DMS153 (cell line): ENCODE measurements at places on chromosomes 6 and 20.

DNA sequence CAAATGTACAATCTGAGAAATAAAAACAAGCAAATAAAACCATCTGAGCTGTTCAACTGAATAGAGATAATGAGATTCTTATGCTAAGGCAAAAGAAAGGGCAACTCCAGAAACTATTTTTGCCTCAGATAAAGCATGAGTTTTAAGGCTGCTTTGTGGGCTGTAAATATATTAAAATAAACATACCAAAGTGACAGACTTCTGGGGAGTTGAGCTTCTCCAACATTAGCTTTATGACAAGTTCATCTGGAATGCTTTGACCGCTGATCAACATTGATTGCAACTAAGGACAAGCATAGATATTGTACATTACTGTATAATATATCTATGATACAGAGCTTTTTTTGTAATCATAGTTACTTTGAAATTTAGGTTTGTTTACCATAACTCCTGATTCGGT lies 19.3 kb downstream of the AK9 start:
- DNase-seq, result no peak

GRCh38 chr20:308427-309038 lies 11.2 kb downstream of the ZCCHC3 start:
- DNase-seq, result no peak

DNA sequence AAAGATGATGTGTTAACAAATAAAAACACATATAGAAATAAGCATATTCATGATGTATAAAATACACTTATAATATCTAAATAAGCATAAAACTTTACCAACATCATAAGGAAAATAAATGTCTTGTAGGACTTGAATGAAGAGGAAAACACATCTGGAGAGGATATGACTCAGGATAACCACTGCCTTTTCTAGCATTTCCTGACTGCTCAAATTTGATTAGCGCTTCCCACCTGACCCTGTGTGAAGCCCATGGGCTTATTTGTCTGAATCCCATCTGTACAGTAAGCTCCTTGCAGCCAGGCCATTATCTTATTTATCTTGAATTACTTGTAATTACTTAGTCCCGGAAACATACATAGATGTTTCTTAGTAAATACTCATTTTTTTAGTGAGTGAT lies 608.6 kb downstream of the COL12A1 start:
- DNase-seq, result no peak

GRCh38 chr20:55153001-55153645 lies 677.7 kb downstream of the DOK5 start:
- no peak for DNase-seq

DNA sequence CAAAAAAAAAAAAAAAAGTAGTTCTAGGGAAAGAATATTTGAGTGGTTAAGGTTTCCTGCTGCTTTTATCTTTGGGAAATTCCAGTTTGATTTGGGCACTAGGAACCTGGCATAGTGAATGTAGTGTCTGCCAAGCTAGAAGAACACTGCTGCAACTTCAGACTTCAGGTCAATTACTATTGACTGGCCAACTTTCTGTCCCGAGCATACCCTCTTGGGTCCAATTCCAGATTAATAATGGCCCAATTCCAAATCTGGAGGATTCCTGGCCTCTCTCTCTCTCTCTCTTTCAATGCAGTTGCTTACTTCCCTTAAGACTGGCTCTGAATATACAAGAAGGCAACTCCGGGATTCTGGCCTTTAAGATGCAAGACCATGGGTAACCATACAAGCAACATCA lies 74.9 kb downstream of the ANKEF1 start:
- DNase-seq, result no peak

GRCh38 chr20:44089987-44090674 lies 96.9 kb downstream of the JPH2 start:
- DNase-seq, result no peak

GRCh38 chr20:63765902-63766301 lies 26.3 kb downstream of the SLC2A4RG start:
- no peak for DNase-seq

DNA sequence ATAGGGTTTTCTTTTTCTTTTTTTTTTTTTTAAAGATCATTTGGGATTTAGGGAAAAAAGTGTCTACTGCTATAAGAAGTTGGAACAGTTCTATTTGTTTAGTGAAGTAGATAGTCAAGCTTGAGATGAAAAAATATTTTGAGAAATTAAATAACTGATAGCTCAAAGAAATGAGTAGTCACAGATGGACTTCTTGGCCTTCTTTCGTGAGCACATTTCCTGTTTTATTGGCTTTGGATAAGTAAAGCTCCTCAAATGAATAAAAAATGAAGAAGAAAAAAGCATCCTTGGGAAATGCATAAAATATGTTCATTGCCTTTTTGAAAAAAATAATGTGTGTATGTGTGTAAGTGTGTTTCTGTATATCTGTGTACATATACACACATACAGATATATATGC lies 515.9 kb downstream of the GRIK2 start:
- DNase-seq, result no peak

DNA sequence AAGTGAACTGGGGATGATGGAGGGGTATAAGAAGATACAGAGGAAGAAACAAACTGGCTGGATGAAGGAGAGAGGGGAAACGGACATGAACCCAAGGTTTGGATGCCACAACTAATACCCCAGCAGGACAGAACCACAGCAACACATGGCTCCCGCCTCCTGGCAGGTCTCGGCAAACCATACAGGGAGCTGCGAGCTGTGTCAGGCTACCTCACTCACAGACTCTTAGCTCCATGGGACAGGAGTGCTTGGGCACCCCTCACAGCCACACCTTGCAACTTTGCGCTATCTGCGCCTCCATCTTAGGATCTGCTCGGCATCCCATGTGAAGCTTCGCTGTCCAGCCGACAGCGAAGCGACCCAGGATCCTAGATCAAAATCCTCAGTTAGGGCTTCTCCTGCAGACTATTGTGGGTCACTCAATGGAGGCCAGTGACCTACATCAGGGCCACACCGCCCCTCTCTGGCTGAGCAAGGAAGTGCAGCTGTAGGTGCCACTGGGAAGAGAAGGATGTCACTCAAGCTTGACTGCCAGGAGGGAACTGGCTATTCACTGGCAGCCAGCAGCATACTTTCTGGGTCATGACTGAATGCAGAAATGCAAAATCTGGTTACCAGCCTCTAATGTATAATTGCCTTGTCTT lies 174.4 kb upstream of the RIN2 start:
- DNase-seq, result peak; percentile 66

GRCh38 chr6:52233975-52234823 lies 10.1 kb downstream of the IL17F start:
- DNase-seq, result peak; percentile 19

- no peak for DNase-seq
Measured at GRCh38 chr6:145626857-145627256, 108.5 kb downstream of the EPM2A start.

- no peak for DNase-seq
Measured at GRCh38 chr6:111492499-111492898, 9.5 kb upstream of the REV3L start.

DNA sequence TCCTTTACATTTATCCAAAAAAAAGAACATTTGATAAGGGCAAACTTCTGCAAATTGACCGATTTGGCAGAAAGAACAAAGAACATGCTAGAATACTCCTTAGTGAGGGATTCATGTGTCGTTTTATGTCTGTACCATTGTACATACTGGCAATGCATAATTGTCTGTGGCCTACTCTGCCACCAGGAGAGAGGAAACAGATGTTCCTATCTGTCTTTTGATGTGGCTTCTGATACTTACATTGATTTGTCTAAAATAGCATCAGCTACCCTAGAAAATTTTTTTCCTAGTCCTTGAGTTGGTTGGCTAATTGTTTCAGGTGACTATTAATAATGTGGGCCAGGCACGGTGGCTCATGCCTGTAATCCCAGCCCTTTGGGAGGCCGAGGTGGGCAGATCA lies 654.1 kb downstream of the KIF16B start:
- DNase-seq, result no peak

- DNase-seq, result no peak
Measured at GRCh38 chr20:36491901-36492617, 49.3 kb upstream of the MYL9 start.

DNA sequence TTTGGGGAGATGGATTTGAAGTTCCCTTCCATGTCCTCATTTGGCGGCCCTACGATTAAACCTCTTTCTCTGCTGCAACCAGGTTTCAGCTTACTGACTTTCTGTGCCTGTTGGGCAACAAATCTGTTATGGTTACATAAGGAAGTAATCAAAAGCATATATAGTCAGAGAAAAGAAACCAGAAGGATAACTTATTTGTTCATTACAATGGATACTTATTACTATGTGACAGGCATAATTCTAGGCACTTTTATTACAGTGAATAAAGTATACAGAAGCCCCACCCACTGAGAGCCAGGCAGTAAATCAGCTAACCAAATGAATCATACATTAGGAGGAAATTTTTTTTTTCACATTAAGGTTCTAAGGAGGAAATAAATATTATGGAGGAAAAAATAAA lies 9.6 kb upstream of the TRIM31 start:
- DNase-seq, result no peak

DNA sequence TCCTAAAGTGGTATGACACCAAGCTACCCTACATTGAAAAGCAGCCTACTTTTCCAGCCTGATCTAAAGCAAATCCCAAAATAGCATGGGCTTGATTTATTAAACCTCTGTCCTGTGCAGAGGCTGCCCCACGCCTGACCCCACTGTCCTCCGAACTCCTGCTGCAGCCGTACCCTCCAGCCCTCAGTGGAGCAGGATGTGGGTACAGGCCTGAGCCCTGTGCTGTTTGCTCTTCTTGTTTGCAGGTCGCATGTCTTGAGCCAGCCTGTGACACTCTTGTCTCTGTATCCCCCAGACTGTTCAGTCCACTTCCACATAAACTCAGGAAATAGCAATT lies 61.2 kb downstream of the RPP40 start:
- DNase-seq, result no peak

DNA sequence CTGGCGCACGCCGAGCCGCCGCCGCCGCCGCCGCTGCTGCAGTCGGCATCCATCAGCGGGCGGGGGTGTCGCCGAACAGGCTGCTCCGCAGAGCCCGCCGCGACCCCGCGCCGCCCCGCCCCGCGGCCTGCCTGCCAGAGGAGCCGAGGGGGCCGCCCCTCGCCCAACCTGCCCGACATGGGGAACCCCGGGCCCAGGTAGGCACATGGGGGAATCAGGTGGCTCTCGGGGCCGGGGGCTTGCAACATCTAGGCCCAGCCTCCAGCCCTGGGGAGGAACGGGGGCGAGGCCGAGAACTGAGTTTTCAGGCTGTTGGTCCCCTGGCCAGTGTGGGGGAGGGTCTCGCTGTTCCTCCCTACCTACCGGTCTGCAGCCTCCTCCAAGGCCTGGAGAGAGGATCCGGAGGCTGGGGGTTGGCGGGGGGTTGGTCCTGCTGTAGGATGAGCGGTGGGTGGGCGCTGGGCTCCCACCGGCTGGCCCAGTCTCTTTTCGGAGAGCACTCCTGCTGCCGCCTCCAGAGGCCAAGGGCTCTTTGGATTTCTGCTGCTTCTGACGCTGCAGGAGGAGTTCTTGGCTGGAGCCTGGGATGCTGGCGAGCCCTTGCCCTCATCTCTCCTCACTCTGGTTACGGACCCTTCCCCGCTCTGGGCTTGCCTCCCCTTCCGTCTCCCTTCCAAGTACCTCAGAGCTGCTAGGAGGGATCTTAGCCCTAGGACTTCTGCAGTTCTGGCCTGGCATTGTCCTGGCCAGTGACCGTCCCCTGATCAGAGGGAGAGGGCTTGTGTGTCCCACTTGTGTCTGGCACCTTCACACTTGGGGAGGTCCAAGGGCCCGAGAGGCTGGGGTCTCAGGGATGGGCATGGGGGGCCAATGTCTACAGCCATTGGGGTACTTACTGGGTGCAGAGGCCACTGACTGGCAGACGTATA lies at the start of gene EPB41L1:
Gene EPB41L1, plus strand, starts transcription at position 41 of the 929 bp plus-strand sequence. CDS start 19,038 bp downstream, outside the sequence.
- DNase-seq, result no peak
